ENCODE measurements at places on chromosomes 3 and 15. TPM values are rescaled to one million over a fixed set of nuclear protein-coding genes. Genes with fewer than 3 reads are reported as not detected.

DNA sequence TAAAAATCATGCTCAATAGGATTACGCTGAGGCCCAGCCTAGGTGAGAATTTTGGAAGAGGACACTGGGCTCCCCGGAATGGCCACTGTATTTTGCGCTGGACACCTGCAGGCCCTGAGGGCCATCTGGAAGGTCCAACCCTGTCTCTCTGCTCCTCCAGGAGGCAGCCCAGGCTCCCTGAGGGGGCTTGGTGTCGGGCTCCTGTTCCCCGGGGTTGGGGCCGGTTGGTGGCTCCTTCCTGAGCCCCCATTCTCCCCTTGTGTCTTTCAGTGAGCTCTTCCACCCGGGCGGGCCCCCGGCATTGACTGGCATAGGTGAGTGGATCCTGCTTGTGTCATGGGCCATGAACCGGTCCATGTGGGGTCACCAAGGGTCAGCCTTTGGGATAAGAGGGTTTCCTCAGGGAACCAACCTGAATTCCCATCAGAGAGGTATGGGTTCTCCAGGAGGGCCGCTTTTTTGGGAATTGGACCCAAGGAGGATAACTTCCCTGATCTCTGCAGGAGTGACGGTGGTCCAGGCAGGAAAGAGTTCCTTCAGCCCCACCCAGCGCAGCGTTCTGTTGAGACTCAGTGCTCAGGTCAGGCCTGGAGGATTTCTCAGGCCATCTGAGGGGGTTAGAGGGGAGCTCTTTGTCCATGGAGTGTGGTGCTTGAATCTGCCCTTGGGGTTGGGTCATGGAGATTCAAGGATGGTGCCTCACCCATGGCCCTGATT is 187.8 kb downstream of the UBE3A start:
- peak; percentile 54 for DNase-seq
- no peaks in the 10 kb centered on the region for H3K4me1 ChIP-seq
- H3K27ac ChIP-seq: no peak overlapping the region
- no peaks in the 10 kb centered on the region for H3K27me3 ChIP-seq
- H3K4me3 ChIP-seq: no peak overlapping the region

DNA sequence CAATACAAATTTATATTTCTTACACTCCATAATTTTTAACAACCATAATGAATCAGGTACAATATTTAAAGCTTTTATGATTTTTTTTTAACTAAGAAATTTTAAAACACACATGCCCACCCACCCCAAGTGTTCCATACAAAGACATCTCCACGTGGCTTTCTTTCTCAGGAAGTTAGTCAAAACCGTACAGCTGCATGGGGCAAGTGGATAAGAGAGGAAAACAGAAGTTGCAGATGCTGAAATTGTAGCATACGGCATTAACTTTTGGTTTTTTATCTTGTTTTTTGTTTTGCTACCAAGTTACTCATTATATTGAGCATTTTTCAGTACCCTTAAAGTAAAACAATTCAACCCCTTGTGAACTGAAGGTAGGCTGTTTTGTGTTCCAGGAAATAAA is 14.8 kb downstream of the GNB4 start:
- H3K27ac ChIP-seq: no peak overlapping the region
- peaks cover 21% of the 10 kb centered on the region for H3K4me1 ChIP-seq
- H3K4me3 ChIP-seq: no peak overlapping the region
- no peaks in the 10 kb centered on the region for H3K36me3 ChIP-seq
- no peaks in the 10 kb centered on the region for H3K27me3 ChIP-seq

DNA sequence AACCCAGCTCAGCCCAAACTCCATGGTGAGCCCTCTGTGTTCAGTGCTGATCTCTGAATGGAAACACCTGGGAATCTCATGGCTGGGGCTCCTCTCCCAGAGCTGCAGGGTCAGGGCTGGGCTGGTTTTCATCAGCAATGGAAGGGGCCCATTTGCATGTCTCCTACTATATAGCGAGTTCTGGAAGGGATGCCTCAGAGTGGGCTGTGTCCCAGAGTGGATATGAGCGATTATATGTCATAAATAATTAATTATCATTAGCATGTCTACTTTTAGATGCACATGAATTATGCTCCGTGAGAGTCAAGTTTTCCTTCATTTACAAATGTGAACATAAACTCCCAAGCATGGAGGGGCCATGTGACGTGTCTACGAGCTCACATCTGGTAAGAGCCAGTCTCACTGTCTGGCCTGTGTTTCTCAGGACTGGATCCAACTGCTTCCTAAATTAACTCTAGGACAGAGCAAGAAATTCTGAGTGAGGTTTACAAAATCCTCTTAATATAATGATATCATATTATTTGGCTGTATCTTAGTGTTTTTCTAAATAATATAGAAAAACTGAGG is 553.4 kb downstream of the GOLGA6L6 start:
- H3K36me3 ChIP-seq: no peaks in the 10 kb centered on the region
- no peak for DNase-seq
- no peaks in the 10 kb centered on the region for H3K4me1 ChIP-seq
- no peak overlapping the region for H3K27ac ChIP-seq

Gene CAPN3
- 12.3 TPM for total RNA-seq

Data from type B pancreatic cell (in vitro differentiated cells).